ENCODE measurements at places on chromosomes 12 and 14. TPM values are rescaled to one million over a fixed set of nuclear protein-coding genes. Genes with fewer than 3 reads are reported as not detected.

The AREL1 gene
- 16.2 TPM for polyA plus RNA-seq

The DNAJC22 gene
- polyA plus RNA-seq, result not detected

The CAPZA3 gene
- not detected for polyA plus RNA-seq

The P3H3 gene
- 1.2 TPM for polyA plus RNA-seq

The FAIM2 gene
- polyA plus RNA-seq, result not detected

The VRTN gene
- polyA plus RNA-seq, result not detected

The RTN1 gene
- not detected for polyA plus RNA-seq

The KCNC2 gene
- polyA plus RNA-seq, result not detected

The YARS2 gene
- polyA plus RNA-seq, result 11.6 TPM

The TMTC2 gene
- 0.36 TPM for polyA plus RNA-seq

The KRT72 gene
- polyA plus RNA-seq, result not detected

The TRHDE gene
- polyA plus RNA-seq, result not detected

The NTS gene
- not detected for polyA plus RNA-seq

The RNASE1 gene
- polyA plus RNA-seq, result not detected

The LBHD2 gene
- polyA plus RNA-seq, result not detected
